Hematopoietic multipotent progenitor cell treated with erythropoietin and hydrocortisone succinate and interleukin-3 and kit ligand, for 17 days (in vitro differentiated cells): ENCODE measurements at places on chromosomes 2 and 18.

DNA sequence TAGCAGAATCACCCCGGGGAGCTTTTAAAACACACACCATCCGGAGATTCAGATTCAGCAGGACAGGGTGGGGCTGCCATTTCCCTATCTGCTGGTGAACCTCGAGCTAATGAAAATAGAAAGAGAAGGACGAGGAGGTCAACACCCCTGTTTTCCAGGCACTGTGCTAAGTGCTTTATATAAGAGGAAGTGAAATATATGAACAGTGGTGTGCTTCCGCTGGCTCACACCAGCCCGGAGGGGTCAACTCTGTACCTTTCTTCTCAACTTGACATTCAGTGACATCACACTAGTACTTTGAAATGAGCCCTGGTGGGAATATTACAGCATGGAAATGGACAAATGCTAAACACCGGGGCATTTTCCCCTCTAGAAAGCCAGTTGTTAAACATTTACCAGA is 108.3 kb upstream of the LTBP1 start:
- DNase-seq, result no peak

- DNase-seq, result no peak
Measured at GRCh38 chr18:77167251-77167650, 34.7 kb upstream of the MBP start.

DNA sequence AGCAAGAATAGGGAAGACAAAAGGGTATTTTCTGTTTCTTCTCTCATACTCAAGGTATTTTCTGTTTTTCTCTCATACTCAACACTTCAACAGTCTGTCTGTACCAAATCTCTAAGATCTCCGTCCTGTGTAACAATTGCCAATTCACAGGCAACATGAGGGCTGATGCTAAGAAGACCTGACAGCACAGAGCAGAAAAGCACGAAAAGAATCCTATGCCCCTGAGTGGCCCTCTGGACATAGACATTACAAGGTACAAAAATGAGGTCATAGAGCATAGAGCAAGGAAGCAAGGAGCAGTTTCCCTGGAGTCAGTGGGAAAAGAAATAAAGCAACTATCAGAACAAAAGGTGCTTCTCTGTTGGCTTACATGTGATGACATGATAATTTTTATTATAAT is 1612.6 kb upstream of the CELF4 start:
- no peak for DNase-seq

DNA sequence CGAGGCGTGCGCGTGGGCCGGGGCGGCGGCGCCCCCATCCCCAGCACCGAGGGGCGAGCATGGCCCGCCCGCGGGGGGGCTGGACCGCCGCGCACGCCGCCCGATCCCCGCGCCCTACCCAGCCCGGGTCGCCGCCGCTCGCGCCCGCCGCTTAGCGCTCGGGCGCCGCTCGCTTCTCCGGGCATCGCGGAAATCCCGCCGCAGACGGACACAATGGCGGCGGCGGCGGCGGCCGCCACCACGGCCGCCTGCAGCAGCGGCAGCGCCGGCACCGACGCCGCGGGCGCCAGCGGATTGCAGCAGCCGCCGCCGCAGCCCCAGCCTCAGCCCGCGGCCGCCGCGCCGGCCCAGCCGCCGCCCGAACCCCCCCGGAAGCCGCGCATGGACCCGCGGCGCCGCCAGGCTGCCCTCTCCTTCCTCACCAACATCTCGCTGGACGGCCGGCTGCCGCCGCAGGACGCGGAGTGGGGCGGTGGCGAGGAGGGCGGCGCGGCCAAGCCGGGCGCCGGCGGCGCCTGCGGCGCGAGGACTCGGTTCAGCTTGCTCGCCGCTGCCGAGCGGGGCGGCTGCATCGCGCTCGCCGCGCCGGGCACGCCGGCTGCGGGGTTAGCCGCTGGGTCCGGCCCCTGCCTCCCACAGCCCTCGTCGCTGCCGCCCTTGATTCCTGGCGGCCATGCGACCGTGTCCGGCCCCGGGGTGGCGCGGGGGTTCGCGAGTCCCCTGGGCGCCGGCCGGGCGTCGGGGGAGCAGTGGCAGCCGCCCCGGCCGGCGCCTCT is 453 bp downstream of the CABLES1 start:
- DNase-seq, result no peak

GRCh38 chr2:171407030-171407675 is 26.6 kb downstream of the METTL8 start:
- no peak for DNase-seq

DNA sequence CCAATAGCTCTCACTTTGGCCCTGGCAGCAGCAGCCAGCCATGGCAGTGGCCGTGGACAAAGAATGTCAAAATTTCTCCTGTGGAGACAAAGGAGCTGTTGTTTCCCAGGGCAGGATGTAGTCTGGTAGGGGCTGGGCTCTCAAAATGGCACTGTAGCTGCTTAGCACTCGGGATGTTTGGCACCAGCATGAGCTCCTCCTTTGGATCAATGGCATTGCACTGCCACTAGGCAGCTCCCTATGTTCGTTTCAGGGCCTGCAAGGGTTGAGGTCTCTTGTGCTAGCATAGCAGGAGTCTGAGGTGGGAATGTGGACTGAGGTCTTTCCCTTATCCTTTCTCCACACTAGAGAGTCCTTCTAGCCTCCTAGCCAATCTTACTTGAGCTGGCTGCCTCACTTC is 948.8 kb upstream of the FAM98A start:
- DNase-seq, result no peak

- no peak for DNase-seq
Measured at GRCh38 chr2:181106789-181107627, 126.6 kb downstream of the UBE2E3 start.

DNA sequence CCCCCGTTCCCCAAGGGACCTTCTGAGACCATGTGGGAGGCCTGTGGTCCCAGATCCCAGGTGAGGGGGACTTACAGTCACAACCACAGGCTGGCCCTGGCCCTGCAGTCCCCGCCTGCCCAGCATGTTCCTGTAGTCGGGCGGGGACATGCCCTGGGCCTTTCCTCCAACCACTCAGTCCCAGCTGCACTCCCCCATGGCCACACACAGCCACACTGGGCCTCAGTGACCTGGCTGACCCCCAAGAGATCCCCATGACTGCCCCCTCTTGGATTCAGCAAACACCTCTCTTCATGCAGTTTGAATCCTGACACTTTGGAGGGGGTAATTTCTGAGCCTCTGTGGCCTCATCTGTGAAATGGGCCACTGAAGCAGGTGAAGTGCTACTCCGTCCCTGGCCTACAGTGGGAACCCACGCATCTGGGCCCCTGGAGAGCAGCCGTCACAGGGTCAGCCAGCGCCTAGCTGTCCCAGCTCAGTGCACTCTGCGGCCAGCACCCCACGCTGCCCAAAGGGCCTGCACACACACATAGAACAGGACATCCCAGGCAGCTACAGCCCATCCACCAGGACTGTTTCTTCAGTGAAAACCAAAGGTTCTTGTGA is 12.7 kb upstream of the ARHGEF4 start:
- DNase-seq, result no peak

DNA sequence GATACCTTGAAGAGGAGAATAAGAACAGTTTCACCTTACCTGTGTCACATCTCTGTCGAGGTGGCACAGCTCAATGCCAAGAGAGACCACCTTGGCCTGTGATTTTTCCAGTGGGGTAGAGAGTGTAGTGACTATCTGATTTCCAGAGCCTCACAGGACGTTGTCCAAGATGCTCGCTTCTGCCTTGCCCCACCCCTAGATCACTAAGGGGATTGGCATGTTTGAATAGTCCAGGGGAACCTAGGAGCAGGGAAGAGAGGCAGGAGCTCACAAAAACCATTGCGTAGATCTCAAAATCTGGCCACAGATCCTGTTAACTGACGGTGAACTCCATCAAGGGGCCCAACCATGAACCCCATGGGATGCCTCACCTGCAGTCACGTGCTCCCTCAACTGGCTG is 24.2 kb downstream of the TMEM178A start:
- DNase-seq, result no peak

DNA sequence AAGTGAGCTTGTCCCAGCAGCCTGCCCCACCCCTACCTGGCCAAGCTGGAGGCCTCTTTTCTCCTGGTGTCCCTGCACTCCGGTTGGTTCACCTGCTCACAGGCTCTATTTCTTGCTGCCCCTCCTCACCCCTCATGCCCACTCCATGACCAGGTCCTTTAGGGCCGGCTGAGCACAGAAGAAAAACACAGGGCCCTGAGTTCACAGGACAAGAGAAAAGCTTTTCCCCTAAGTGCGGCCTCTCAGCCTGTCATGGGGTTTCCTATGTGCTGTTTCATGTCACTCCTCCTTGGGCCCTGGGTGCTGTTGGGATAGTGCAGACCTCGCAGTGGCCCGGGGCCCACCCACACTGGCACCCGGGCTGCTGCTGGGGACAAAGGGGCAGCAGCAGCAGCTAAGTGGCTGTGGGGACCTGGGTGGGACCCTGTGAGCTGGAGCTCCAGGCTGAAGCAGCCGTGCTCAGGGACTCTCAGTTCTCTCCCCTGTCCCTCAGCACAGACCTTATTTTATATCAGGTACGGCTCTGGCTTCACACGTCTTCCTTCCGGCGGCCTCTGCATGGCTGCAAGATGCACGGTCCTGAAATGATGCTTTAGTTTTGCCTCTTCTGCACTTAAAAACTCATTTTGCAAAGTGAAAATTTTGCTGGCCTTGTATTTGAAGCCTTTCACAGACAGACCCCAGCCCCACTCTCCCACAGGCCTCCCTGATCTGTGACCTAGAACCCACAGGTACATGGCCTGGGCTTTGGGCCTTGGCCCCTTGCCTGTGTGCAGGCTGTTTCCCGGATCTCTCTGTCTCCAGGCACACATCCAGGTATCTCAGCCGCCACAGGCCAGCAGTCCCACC is 71.8 kb downstream of the SH3RF3 start:
- no peak for DNase-seq

DNA sequence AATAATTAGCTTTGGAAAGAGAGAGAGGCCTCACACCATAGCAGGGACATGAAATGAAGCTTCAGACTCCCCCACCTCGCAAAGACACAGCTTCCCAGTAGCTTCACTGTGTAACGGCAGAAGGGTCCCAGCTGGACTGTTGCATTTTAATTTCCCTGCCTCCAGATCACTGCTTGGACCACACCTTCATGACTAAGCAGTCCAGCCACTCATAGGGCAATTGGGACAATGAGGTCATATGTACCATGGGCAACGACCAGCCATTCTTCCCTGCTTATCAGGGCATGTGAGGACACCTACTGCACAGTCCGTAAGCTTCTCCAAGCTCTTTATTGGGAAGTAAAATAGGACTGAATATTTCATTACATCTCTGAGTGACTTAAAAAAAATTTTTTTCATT is 183.0 kb downstream of the MREG start:
- DNase-seq, result no peak

GRCh38 chr2:129763966-129764365 is 215.5 kb upstream of the RAB6C start:
- DNase-seq, result no peak

GRCh38 chr2:45725731-45726130 is 74.3 kb downstream of the PRKCE start:
- no peak for DNase-seq
